ENCODE measurements at places on chromosomes 7 and 10.

DNA sequence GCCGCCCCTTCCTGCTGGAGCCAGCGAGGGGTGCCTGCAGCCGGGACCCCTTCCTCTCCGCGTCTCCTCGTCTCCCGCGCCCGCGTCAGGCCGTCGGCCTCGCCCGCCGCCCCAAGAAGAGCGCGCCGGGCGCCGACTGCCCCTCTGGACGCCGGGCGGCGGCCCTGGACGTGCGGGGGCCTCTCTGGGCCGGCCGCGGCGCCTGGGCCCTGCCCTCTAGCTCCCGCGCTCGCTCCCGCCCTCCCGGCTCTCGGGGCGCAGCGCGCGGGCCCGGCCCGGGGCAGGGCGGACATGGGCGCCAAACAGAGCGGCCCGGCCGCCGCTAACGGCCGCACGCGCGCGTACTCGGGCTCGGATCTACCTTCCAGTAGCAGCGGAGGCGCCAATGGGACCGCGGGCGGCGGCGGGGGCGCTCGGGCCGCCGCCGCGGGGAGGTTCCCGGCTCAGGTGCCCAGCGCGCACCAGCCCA, 704 bp downstream of the ZNRF2 start:
- no peaks in the 10 kb centered on the region for H3K27me3 ChIP-seq
- H3K4me3 ChIP-seq, result peak overlapping the region; percentile 70
- peak overlapping the region; percentile 83 for H3K27ac ChIP-seq
- H3K36me3 ChIP-seq, result no peaks in the 10 kb centered on the region
- DNase-seq, result peak; percentile 24

GRCh38 chr7:6436385-6436685, 11.4 kb downstream of the DAGLB start:
- peaks cover 4% of the 10 kb centered on the region for H3K36me3 ChIP-seq
- no peaks in the 10 kb centered on the region for H3K27me3 ChIP-seq

- H3K4me1 ChIP-seq, result no peaks in the 10 kb centered on the region
- no peak for DNase-seq
- no peaks in the 10 kb centered on the region for H3K36me3 ChIP-seq
- no peak overlapping the region for H3K4me3 ChIP-seq
- H3K27ac ChIP-seq, result no peak overlapping the region
Measured at GRCh38 chr10:44206127-44206818, 178.6 kb downstream of the CXCL12 start.

DNA sequence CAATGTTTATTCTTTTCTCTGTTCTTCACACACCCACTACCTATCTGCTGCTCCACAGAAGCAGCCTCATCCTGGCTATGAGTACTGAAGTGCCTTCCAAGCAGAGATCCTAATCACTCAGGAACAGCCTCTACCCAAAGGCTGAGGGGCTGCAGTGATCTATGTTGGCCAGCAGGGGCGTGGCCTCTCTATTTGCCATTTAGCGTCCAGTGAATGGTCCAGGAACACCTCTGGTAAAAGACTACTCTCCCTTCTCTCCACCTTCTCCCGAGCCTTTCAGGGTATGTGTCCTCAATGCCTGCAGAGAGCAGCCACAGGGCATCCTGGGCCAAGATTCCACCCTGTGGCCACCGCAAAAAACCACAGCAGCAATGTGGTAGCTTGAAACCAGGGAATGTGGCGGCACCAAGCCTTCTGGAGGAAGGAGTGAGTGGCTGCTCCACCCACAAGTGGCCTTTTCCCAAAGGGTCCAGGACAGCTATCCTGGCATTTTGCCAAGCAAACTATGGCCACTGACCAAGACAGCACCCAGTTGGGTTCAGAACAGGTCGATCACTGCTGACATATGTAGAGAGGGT, 70.9 kb downstream of the SYPL1 start:
- no peak overlapping the region for H3K27ac ChIP-seq
- H3K27me3 ChIP-seq, result no peaks in the 10 kb centered on the region
- peaks cover 6% of the 10 kb centered on the region for H3K4me1 ChIP-seq
- H3K4me3 ChIP-seq, result no peak overlapping the region
- no peaks in the 10 kb centered on the region for H3K36me3 ChIP-seq
- no peak for DNase-seq

DNA sequence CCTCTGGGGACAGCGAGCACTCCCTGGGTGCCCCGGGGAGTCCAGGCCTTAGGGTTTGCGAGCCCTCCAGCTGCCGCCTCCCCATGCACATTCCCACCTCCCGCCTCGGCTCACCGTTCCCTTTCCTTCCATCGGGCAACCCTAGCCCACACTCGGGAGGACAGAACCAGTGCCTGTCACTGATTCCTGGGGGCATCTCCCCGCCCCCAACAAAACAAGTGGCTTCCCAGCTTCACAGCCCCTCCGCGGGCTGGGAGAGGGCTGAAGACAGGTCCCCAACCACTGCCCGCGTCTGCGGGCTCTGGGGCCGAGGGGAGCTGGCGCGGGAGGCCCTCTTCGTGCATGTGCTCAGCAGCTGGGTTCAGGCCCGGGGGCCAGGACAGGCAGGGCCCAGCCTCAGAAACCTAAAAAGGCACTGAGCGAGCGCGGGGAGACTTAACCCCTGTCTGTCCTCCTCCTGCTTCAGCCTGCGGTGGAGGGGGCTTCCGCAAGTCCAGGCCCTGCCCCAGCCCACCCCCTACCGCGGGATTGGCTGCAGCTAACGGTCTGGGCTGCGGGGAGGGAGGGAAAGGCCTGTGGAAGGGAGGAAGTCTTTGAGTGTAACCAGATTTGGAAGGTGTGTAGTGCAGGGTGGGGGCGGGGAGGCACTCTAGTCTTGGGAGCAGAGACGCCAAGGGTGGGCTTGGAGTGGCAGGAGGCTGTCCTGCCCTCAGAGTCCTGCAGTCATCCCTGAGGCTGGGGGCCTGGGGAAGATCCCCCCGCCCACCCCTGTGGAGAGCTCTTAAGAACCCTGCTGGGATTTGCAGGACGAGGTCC, 1.2 kb downstream of the FLNC start:
- peaks cover 19% of the 10 kb centered on the region for H3K4me1 ChIP-seq
- no peak overlapping the region for H3K27ac ChIP-seq
- H3K4me3 ChIP-seq, result no peak overlapping the region
- H3K27me3 ChIP-seq, result peaks cover 30% of the 10 kb centered on the region
- H3K36me3 ChIP-seq, result no peaks in the 10 kb centered on the region

GRCh38 chr10:128302808-128303207, 176.6 kb upstream of the MKI67 start:
- H3K27me3 ChIP-seq, result no peaks in the 10 kb centered on the region
- no peak overlapping the region for H3K4me3 ChIP-seq
- no peak overlapping the region for H3K27ac ChIP-seq
- H3K36me3 ChIP-seq, result no peaks in the 10 kb centered on the region
- no peak for DNase-seq
